ENCODE measurements at places on chromosomes 7 and 10.

GRCh38 chr7:48006866-48007265 is 22.0 kb downstream of the SUN3 start:
- no peak for DNase-seq

DNA sequence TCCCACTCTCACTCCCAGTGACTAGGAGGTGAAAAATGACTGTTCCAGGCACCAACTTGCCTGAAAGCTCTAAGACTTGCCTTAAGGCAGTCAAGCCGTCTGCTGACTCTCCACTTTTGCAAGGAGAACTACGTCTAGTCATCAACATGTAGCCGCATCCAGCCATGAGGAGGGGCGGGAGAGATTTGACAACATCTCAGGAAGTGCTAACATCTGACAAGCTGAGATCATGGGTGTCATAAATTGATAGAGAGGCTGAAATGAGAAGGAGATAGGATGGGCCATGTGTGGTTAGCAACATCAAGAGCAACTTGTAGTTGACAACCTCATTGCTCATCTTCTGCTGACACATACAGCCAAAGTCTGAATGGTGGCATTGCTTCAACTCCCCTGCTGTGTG is 9.0 kb upstream of the TBXAS1 start:
- no peak for DNase-seq

DNA sequence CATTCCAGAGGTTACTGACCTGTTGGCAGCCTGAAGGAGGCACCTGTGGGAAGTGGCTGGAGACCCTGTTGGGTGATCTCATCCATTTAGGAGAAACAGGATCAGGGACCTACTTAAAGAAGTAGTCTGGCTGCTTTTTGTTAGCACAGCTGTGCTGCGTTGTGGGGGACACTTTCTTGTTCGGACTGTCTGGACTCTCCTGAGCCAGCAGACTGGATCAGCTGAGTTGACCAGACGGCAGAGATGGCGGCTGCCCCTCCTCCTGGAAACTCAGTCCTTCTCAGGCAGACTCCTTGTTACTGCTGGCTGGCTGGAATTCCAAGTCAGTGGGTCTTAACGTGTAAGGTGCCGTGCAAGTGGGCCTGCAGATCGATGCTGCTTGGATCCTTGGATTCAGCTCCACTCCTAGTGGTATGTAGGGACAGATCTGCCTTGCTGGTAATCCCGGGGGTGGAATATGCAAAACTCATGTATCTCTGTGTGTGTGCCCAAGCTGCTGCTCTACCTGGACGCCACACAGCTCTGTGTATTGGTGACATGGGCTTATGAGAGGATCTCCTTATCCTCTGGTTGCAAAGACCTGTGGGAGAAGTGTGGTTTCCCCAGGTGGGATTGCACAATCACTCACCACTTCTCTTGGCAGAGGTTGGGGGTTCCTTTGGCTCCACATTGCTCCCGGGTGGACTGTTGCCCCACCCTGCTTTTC is 87.3 kb downstream of the CCSER2 start:
- no peak for DNase-seq

DNA sequence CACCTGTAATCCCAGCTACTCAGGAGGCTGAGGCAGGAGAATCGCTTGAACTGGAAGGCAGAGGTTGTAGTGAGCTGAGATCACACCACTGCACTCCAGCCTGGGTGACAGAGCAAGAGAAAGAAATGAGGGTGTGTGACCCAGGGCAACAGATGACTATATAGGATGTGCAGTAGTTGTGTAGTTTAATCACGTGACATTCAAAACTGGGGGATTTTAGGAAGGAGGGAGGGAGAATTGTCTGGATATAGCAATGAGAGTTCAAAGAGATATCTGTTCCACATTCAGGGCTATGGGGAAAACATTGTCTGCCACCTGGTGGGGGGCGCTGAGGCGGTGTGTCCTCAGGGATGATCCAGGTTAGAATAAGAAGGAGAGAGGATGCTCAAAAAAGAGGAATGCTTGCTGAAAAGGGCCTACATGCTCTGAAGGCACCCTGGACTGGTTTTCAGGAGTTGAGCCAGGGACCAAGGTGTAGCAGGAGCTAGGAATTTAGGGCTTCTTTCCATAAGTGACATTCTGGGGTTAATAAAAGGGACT is 7.8 kb upstream of the ZYX start:
- no peak for DNase-seq

- DNase-seq: no peak
Observed at GRCh38 chr7:46744957-46745706, 824.1 kb upstream of the IGFBP3 start.

- DNase-seq: no peak
Observed at GRCh38 chr7:21071561-21072501, 285.1 kb upstream of the SP8 start.

- no peak for DNase-seq
Observed at GRCh38 chr7:128135159-128135514, 103.9 kb upstream of the LRRC4 start.

DNA sequence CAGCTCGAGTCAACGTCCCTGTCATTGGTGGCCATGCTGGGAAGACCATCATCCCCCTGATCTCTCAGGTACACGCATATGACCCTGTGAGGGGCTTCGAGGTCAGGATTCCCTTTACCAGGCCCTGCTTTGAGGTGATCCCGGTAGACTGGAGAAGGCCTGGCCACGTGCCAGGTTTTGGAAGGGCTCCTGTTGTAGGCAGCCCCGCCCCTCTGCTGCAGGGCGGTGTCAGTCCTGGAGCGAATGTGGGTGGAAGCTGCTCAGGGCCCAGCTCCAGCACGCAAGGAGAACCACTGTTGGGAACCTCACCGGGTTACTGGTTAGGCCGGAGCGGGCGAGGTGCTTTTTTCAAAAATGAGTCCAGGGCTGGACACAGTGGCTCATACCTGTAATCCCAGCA is 15.6 kb downstream of the MDH2 start:
- no peak for DNase-seq

- no peak for DNase-seq
Observed at GRCh38 chr7:2192831-2193534, 39.8 kb downstream of the MAD1L1 start.

GRCh38 chr7:18583305-18583704 is 87.8 kb downstream of the HDAC9 start:
- no peak for DNase-seq

DNA sequence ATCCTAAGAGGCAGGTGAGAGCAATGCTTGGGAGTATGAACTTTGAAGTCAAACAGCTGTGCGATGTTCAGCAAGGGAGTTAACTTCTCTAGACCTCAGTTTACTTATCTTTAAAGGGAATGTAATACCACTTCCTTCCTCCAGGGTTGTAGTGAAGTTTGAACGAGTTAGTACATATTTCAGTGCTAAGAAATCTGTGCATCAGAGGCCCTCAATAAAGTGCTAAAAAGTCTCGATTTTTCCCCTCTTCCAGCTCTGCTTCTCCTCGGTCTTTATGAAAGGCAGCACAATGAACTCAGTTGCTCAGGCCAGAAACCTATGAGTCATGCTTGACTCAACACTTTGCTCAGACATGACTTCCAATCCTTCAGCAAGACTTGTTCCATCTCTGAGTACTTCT is 418.9 kb downstream of the MDFIC start:
- peak; percentile 4 for DNase-seq

GRCh38 chr7:116162254-116162653 is 48.1 kb upstream of the TES start:
- DNase-seq: no peak

- DNase-seq: no peak
Observed at GRCh38 chr7:37056234-37056912, 332.1 kb upstream of the AOAH start.

DNA sequence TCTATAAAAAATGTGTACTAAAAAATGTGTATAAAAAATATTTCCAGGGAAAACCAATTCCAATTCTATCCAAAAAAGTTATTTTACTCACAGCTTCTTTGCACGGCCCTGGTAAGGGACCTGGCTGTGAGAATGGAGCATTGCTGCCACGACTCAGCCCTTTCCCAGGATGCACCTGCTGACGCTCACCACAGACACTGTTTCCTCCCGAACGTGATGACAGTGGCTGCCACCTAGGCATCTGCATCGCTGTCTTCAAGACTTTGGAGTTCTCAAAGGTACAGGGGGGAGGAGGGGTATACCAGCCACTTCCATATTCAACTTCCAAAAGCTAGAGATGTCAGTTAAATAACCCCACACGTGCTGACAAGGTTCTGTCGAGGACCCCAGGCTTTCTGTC is 23.9 kb upstream of the PTPRN2 start:
- no peak for DNase-seq

GRCh38 chr10:35927990-35928488 is 285.9 kb upstream of the FZD8 start:
- DNase-seq: no peak

DNA sequence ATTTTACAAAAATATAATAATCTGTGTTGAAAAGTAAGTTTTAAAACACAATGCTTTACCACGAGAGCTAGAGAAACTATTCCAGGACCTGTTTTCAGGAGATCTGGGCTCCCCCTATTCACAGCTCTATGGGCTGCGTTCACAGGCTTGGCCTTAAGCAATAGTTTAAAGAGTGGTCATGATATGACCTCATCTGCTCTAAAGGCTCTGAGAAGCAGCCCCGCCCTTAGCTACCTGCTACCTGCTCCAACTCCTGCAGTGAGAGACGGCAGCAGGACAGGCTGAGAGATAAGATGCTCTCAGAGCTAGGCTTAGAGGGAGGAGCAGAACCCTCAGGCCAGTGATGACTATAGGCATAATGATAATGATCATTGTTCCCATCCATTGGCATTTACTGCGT is 12.6 kb downstream of the ALOX5 start:
- DNase-seq: no peak

DNA sequence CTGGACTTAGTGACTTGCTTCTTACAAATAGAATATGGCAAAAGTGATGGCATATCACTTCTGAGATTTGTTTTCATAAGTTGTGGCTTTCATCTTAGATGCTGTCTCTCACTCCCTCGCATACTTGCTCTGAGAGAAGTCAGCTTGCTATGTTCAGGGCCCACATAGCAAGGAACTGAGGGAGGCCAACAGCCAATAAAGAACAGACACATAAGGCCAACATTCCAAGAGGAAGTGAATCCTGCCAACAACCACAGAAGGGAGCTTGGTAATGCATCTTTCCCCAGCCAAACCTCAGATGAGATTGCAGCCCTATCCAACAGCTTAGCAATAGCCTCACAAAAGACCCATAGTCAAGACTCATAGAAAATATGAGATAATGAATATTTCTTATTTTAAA is 39.2 kb upstream of the DMTF1 start:
- DNase-seq: no peak

DNA sequence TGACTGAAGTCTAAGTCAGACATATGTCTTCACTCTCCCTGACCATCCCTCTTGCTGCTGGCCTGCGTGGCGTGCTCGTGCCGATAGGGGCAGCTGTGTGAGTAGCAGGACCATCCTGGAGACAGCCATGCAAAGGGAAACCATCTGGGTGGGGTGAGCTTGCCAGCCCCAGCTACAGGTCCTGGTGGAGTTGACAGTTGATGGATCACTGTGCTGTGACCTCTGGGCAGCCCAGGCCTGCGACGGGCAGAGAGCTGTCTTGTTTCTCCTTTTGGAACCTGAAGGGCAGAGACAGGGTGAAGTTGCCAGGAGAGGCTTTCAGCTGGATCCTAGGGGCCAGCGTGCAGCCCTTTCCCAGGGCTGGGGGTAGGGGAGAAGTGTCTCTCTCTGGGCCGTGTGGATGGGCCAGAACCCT is 44.7 kb downstream of the GRK5 start:
- DNase-seq: no peak

DNA sequence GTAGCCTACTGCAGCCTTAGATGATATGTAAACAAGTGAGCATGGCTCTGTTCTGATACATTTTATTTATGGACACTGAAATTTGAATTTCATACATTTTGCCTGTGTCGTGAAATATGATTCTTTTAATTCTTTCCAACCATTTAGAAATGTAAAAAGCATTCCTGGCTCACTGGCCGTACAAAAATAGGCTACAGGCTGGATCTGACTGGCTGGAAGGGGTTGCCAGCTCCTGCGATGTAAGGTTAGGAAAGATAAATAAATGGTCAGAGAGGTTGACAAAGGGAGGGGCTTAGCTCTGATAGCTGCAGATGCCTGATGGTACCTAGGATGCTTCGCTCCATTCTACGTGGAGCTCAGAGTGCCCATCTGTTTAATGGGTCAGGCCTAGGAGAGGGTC is 3.4 kb downstream of the ADCYAP1R1 start:
- no peak for DNase-seq

DNA sequence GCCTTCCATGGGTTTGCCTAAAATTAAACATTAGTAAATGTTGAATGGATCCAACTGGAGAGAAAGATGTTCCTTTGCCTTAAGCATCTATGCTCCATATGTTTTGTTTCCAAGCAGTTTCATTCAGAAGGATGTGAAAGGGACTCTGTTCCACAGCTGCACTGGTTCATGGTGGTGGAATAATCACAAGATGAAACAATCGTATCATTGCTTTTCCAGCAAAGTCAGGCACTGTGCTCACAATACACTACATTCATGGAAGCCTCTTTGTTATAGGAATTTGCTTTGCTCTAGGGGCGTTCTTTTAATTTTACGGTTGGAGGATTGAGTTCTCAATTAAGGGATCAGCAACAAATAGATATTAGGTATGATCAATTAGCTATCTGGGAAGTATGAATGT is 33.8 kb downstream of the RAMP3 start:
- no peak for DNase-seq

DNA sequence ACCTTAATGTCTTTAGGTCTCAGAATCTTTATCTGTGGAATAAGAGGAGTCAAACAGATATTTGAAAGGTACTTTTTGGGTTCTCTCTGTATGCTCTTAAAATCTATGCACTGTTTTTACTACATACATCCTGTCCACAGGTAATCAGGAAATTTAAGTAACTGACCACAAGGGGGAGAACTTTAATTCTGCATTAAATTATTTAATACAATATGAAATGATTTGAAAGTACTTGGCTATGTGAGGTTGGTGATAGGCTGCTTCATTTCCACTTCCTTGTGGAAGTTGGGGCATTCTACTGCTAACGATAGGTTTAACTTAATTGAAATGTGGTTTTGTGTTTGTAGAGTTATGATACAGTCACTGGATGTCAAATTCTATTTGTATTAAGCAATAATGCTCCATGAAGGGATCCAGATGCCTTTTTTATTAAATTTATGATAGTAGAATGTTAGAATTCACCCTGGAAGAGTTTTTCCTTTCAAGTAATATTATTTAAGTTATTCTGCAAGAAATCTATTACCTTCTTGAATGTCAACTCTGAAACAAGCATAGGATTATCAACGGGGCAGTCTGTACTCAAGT is 6.0 kb downstream of the TEX47 start:
- peak; percentile 68 for DNase-seq

- no peak for DNase-seq
Observed at GRCh38 chr7:111571720-111572119, 9.4 kb upstream of the IMMP2L start.
